ENCODE measurements at places on chromosomes 13 and 19.

DNA sequence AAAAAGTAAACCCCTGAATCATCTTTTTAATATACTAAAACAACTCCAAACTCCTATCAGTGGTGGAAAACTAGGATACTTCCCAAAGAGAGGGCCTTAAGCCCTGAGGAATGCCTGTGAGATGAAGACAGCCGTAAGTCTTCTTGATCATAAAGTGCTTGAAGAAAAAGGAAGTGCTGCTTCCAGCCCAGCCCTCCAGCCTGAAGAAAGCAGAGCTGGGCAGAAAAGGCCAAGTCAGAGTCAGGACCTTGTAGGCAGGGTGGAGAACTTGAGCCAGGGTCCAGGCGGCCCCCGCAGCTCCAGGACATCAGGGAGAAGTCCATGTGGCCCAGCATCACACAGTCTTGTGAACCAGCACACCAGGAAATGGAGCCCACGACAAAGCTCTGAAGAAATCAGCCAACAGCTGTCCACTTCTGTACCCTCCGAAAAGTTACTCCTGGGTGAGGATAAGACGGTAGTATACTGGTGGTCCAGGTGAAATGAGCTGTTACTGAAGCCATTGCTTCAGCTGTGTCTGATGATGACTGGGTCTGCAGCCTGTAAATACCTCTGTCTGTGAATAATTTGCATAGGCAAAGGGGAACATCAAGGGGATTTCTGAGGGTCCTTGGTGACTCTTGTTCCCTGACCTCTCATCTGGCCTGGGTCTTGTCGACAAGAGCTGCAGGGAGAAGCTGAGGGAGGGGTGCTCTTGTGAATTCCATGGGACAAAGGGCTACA is 18.7 kb upstream of the CRYL1 start:
- no peak for DNase-seq

DNA sequence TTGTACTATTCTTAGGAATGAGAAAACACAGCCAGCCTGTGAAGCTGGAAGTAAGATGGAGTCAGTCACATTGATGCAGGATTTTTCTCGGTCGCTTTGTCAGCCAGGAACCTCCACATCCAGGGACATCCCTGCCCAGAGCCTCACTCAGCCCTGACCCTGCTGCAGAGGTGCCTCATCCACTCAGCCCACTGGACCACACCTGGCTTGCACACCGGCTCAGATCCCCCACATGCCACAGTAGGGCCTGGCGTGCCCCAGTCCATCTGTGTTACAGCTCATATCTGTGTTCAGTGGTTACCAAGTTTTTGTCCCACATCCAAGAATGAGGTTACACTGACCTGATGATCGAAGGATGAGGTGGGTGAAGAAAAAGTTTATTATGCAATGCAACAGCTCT is 1315.4 kb downstream of the SLITRK1 start:
- DNase-seq: no peak

DNA sequence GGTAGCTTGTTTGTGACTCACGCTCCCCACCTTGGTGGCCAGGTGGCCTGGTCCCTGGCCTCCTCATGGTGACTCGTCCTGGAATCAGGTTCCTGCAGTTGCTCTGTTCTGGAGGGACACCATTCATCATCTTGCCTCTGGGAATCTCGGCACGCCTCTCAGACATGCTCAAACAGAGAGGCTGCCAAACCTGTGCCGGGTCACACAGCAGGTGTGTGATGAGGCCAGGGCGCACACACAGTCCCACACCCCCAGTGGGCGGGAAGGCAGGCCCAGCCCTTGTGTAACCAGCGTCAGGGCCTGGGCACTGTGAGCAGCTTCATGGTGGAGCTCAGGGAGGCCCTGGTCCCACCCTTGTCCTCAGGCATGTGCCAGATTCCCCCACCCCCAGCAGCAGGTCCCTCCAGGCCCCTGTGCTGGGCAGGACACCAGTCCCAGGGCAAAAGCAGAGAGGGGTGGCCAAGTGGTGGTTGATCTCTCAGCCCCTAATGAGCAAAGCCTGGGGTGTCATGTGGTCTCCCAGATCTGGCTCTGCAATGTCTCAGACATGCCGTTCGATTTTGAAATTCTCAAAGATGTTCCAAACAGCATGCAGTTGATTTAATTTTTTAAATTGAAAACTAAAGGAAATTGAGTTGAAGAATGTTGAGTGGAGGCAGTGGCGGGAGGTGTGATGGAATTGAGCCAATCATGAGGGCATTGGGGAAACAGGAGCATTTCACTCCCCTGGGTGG is 12.1 kb downstream of the CEBPA start:
- no peak for DNase-seq

DNA sequence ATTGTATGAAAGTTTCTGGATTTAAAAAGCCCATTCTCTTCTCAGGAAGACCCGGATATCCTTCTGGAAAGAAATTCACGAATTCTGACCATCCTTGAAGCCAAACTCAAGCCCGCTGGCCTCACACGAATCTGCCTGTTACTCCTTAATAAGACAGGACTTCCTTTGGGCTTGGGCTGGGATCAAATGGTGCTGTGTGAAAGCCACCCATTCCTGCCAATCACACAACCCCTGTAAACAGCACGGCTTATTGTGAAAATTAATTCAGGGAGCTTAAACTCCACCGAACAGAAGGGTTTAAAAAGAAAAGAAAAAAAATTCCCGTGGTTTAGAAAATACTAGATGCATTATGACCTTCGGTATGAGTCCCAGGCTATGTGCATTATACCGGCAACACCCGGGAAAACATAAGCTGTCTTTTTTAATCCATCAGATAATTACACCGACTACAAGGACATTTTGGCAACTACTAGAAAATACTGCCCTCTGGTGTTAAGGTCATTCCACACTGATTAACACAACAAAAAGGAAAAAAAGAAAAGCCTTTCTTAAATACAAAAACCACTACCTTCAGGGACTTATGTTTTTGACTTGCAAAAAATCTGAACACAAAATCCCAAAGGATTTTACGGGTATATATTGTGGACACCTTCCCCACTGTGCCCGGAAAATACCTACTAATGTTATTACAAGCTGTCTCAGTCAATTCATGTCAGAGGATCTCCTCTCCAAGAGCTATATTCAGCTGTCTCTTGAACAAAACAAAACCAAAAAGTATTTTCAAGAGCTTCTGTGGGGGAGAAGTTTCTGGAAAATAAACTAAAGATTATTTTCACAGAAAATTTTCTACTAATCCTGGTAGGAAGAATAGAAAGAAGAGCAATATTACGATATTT is 76.0 kb upstream of the LSM14A start:
- no peak for DNase-seq

GRCh38 chr19:23287620-23288019 is 37.4 kb upstream of the ZNF724 start:
- DNase-seq: no peak

DNA sequence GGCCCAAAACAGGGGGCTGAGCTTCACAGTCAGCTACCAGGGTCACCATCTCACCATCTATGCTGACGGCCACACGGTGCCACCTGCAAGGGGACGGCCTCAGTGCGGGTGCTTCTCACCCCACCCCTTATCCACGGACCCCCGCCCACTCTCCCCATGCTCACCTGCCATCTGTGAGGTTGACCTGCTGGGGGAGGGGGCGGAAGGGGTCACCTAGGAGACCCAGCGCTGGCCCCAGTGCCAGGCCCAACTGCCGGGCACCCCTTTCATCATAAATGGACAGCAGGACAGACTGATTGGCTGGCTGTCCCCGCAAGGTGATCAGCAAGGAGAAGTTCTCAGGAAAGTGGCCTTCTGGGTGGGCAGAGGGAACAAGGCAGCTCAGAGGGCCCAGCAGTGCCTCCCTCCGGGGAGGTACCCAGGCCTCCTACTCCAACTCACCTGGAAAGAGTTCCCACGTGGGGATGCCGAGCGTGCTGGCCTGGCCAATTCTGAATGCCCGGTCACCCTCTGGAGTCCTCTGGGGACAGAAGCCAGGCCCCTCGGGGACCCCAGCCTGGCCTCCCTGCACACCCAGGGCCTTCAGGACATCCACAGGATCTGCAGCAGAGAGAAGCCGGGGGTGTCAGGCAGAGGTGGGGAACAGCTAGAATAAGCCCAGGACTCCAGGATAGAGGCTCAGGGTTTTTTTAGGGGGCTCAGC is 4.5 kb downstream of the COL5A3 start:
- no peak for DNase-seq

GRCh38 chr13:59680429-59681024 is 483.2 kb downstream of the DIAPH3 start:
- DNase-seq: no peak

- DNase-seq: no peak
Measured at GRCh38 chr19:53076984-53077383, 26.2 kb downstream of the ZNF160 start.

DNA sequence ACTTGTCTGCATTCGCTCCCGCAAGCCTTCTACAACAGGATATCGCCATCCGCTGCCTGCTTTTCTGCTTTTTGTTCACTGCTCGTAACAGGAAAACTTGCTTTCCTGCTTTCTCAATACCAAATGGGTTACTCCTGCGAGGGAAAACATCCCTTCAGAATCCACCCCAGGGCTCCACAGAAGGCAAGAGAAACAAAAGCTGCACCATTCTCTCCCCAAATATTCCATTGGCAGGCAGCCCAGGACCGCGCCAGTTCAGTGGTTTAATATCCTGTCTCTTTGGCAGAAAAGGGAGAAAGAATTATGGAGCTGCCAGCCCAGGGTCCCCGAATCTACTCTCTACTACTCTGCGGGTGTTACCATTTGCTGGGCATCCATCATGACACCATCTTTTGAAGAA is 84.7 kb upstream of the DOCK9 start:
- no peak for DNase-seq

GRCh38 chr19:4829001-4829712 is 2.4 kb downstream of the TICAM1 start:
- no peak for DNase-seq

Data from stimulated activated CD8-positive, alpha-beta memory T cell treated with anti-CD3 and anti-CD28 coated beads, Interleukin-15, amount 100 ng/mL, for 48 hours (primary cell).